ENCODE measurements at places on chromosomes 2 and 18. TPM values are rescaled to one million over a fixed set of nuclear protein-coding genes. Genes with fewer than 3 reads are reported as not detected.

SP140 gene
- 78.1 TPM for total RNA-seq

- H3K4me3 ChIP-seq: peak overlapping the region; percentile 71
- peak; percentile 12 for DNase-seq
- no peaks in the 10 kb centered on the region for H3K27me3 ChIP-seq
- H3K27ac ChIP-seq: peak overlapping the region; percentile 99
These were observed 37.3 kb downstream of the ST3GAL5 start for GRCh38 chr2:85851253-85852151.

GRCh38 chr2:133591164-133591563 lies 22.9 kb upstream of the NCKAP5 start:
- peaks cover 3% of the 10 kb centered on the region for H3K27me3 ChIP-seq
- no peaks in the 10 kb centered on the region for H3K36me3 ChIP-seq
- H3K4me3 ChIP-seq: no peak overlapping the region
- H3K4me1 ChIP-seq: no peaks in the 10 kb centered on the region
- no peak overlapping the region for H3K27ac ChIP-seq
- DNase-seq: no peak

ANXA4 gene
- total RNA-seq: 17.5 TPM

DNA sequence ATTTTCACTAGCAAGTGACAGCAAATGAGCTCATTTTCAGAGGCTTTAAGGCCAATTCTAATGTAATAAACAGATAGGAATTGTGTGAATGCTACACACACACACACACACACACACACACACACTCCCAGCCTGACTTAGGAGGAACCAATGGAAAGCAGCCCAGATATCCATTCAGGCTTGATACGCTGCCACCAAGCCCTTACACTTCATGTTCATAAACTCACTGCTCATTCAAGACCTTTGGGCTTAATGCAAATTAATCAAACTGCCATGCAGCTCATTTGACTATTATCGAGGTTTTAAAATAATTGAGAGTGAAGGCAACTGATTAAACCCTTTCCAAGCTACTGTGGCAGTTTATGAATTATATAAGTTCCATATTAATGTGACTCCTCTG lies 298.9 kb upstream of the NCKAP5 start:
- no peak overlapping the region for H3K27ac ChIP-seq
- H3K27me3 ChIP-seq: peaks cover 23% of the 10 kb centered on the region
- no peak for DNase-seq
- H3K36me3 ChIP-seq: no peaks in the 10 kb centered on the region

TLX2 gene
- total RNA-seq: not detected

GRCh38 chr2:121055088-121055487 lies 229.9 kb downstream of the TFCP2L1 start:
- no peaks in the 10 kb centered on the region for H3K36me3 ChIP-seq
- DNase-seq: no peak
- H3K4me3 ChIP-seq: no peak overlapping the region
- no peak overlapping the region for H3K27ac ChIP-seq
- no peaks in the 10 kb centered on the region for H3K27me3 ChIP-seq
- no peaks in the 10 kb centered on the region for H3K4me1 ChIP-seq

DNA sequence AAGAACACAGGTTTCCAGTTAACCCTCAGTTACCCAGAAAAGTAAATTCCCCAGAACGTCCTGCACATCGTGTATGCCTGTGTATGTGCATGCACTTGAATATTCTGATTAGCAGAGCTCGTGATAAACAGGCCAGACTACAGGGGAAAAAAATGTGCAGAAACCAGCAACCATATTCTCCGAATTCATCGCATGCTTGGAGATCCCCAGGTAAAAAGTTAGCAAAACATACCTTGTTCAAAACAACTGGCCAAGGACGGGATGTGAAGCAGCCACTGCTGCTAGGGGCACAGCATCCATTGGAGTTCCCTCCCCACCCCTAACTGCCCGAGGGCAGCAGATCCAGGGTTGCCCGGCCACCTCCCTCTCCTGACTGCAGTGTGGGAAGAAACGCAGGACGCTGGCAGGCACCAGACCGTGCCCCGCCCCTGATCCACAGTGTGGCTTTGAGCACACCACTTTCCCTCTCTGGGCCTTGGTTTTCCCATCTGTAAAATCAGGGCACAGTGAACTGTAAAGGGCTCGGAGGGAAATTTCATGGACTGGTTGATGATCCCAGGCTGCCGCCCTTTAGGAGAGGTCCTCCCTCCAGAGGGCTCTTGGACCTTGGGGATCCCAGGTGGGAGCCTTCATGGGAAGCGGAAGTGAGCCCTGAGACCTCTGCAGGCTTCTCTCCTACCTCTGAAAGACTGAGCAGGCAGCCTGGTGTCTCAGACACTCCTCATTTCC lies 11.9 kb upstream of the ARID5A start:
- no peaks in the 10 kb centered on the region for H3K36me3 ChIP-seq
- peaks cover 49% of the 10 kb centered on the region for H3K4me1 ChIP-seq
- no peak for DNase-seq
- no peaks in the 10 kb centered on the region for H3K27me3 ChIP-seq
- peak overlapping the region; percentile 61 for H3K27ac ChIP-seq

DNA sequence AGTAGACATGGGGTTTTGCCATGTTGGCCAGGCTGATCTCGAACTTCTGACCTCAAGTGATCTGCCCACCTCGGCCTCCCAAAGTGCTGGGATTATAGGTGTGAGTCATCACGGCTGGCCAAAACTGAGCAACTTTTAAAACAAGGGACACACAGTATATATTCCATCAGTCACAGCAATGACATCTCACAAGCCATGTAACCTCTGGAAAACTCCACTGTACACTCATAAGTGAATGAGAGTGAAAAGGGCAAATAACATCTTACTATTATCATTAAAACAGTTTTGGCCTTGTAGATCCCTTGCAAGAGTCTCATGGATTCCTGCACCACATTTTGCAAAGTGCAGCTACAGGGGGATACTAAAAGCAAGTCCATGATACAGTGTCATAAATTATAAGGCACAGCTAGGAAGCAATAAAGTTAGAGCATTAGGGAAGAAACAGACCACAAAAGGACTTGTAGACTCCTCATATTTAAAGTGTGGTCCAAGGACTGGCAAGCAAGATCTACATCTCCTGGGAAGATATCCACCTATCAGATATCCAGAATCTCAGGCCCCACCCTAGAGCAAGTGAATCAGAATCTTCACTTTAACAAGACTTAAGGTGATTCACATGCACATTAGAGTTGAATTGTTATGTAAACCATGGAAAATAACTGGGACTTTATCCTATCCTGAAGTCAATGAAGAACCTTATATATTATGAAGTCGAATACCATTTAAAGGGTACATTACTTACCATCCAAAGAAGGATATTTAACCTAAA lies 5.7 kb downstream of the SMC6 start:
- H3K36me3 ChIP-seq: peaks cover 13% of the 10 kb centered on the region
- H3K4me3 ChIP-seq: no peak overlapping the region
- H3K27me3 ChIP-seq: no peaks in the 10 kb centered on the region

DNA sequence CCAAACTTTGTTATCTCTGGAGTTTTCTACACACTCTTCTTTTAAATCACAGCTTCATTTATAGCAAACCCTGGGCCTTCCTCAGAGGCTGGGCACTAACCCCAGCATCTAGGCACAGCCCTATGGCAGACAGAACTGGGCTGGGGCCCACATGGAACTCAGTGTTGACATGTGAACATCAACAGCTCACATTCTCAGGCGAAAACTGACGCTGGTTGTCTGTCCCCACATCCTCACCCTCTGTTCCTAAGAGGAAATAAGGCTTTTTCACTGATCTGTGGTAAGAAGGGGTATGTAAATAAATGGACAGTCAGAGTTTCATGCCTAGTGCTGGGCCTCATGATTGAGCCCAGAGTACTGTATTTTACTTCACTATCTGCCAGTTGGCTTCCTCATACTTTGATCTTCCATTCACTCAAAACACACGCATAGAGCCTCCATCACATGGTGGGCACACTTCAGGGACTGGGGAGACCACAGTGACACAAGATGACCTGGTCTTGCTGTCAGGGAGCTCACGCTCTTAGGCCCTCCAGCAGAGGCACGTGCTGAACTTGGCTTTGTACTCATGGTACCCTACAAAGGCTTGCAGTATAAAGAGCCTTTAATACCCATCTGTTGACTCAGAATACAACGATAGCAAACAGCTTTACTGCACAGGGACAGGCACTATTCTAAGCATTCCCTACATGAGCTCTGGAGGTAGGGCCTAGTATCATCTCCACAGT lies 43.0 kb downstream of the EFEMP1 start:
- H3K36me3 ChIP-seq: no peaks in the 10 kb centered on the region
- H3K27ac ChIP-seq: no peak overlapping the region
- no peaks in the 10 kb centered on the region for H3K27me3 ChIP-seq

GRCh38 chr2:150832686-150833085 lies 345.2 kb upstream of the RND3 start:
- no peaks in the 10 kb centered on the region for H3K27me3 ChIP-seq
- H3K4me3 ChIP-seq: no peak overlapping the region
- no peaks in the 10 kb centered on the region for H3K4me1 ChIP-seq

PTH2R gene
- not detected for total RNA-seq

DNA sequence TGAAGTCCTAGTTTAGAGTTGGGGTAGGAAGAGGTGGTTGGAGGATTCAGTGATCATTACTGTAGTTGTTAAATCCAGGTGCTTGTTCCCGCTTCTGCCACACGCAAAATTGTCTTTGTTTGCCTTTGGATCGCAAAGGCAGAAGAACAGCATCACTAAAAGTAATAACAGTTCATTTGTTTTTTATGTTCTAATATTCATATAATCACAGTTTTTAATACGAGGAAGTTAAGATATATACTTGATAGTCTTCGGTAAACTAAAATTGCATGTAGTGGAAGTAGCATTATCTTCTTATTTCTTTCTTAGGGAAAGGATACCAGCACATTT lies 365 bp downstream of the NDUFB3 start:
- H3K27me3 ChIP-seq: no peaks in the 10 kb centered on the region
- H3K36me3 ChIP-seq: peaks cover 11% of the 10 kb centered on the region
- H3K4me3 ChIP-seq: peak overlapping the region; percentile 90
- DNase-seq: no peak
- H3K4me1 ChIP-seq: peaks cover 43% of the 10 kb centered on the region

- DNase-seq: no peak
- H3K27me3 ChIP-seq: no peaks in the 10 kb centered on the region
- H3K36me3 ChIP-seq: no peaks in the 10 kb centered on the region
- H3K4me1 ChIP-seq: no peaks in the 10 kb centered on the region
- H3K4me3 ChIP-seq: no peak overlapping the region
These were observed 23.7 kb upstream of the TMX3 start for GRCh38 chr18:68738564-68738963.

UGT1A4 gene
- total RNA-seq: not detected

DNA sequence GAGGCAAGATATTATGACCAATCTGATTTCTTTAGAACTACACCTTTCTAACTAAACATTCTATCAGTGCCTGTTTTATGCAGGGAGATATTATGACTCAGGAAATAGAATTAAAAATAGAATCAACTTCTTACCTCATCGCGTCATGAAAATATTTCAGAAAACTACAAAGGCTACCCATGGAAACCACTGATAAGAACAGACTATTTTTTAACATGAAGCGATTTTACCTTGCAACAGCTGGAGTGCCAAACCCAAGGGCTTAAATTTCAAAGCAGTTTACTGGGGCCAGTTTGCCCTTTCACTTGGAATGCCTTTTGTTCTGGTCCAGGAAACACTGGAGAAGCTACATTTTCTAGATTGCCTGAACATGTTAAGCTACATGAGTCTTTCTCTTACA lies 304.8 kb upstream of the CCDC68 start:
- H3K27ac ChIP-seq: no peak overlapping the region
- no peak overlapping the region for H3K4me3 ChIP-seq
- H3K36me3 ChIP-seq: no peaks in the 10 kb centered on the region

GRCh38 chr18:5527603-5528002 lies 16.2 kb downstream of the EPB41L3 start:
- DNase-seq: no peak
- no peak overlapping the region for H3K27ac ChIP-seq
- no peak overlapping the region for H3K4me3 ChIP-seq
- H3K27me3 ChIP-seq: peaks cover 7% of the 10 kb centered on the region
- no peaks in the 10 kb centered on the region for H3K4me1 ChIP-seq
- H3K36me3 ChIP-seq: no peaks in the 10 kb centered on the region

ZDBF2 gene
- total RNA-seq: 10.9 TPM
